MG63 (cell line): ENCODE measurements at places on chromosomes 1 and 21.

DNA sequence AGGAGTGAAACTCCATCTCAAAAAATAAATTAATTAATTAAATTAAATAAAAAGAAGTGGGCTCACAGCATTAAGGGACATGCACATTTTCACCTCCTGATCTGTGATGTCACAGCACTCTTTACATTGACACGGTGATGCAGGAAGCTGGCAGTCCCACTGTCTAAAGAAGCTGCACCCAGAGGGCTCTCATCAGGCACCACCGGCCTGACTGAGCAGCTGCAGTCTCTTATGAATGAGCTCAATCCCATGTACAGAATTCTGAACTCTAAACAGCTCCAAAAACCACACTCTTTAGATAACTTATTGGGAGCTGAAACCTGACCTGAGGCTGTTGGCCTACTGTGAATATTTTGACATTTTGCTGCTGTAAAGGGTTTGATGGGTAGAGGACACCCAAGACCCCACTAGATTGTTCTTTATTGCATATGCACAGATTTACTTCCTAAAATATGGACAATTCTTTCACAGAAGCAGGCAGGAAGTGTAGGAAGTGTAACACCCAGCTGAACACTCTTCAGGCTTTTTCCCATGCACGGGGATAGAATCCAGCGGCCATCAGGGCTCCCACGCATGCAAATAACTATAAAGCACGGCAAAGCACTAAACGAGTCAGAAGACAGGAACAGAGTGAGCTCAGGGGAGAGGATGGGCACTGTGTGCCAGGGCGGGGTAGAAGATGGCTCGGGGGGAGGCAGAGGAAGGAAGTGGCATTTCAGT lies 46.2 kb downstream of the L1TD1 start:
- DNase-seq = no peak

GRCh38 chr21:15219894-15220293 lies 155.1 kb upstream of the NRIP1 start:
- no peak for DNase-seq

DNA sequence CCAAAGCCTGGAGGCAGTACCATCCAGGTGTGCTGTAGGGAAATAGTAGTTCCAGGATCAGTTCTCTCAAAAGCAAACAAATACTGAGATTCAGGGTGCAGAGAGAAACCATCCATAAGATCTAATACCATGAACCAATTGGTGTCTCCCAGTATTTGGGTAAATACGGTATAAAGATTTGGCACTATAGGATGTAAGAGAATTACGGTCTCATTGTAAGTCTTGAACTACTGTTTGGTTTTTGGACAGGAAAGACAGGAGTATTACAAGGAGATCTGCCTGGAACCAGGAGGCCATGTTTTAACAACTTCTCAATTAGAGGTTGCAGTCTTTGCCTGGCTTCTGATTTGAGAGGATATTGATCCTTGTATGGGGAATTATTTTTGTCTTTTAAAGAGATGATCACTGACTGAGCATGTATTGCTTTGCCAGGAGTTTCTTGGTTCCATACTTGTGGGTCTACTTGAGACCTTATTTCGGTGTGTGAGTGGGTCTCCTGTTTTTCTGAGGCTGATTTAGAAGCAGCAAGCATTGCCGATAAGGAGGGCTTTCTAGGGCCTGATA lies 10.2 kb downstream of the AADACL4 start:
- DNase-seq = no peak

GRCh38 chr1:109482791-109483671 lies 674 bp upstream of the ATXN7L2 start:
- peak; percentile 53 for DNase-seq

DNA sequence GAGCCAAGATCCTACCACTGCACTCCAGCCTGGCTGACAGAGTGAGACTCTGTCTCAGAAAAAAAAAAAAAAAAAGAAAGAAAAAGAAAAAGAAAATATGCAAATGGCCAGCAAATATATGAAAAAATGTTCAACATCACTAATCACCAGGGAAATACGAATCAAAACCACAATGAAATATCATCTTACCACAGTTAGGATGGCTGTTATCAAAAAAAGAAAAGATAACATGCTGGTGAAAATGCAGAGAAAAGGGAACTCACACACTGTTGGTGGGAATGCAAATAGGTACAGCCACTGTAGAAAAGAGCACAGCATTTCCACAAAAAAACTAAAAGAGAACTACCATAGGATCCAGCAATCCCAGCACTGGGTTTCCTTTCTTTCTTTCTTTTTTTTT lies 477.5 kb downstream of the SMYD3 start:
- DNase-seq = no peak
